ENCODE measurements at places on chromosomes 7 and 10.

DNA sequence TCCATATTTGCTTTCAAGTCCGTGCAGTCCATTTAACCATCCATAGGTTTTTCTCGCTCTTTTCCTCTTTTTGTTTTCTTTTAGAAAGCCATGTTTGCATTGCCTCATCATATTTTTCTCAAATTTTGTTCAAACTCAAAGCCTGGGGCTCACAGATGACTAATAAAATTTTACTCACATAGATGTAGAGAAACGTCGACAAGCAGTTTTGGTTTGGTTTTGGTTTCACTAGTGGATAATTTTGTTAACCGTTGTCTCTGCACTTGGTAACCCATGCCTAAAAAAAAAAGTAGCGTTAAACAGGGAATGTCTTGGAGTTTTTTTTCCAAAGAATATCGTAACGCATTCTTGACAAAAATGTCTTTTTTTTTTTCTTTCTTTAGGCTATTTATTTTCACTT is 344.2 kb upstream of the GALNT17 start:
- DNase-seq: no peak

GRCh38 chr7:81094952-81095351 is 176.1 kb upstream of the SEMA3C start:
- DNase-seq: peak; percentile 4

DNA sequence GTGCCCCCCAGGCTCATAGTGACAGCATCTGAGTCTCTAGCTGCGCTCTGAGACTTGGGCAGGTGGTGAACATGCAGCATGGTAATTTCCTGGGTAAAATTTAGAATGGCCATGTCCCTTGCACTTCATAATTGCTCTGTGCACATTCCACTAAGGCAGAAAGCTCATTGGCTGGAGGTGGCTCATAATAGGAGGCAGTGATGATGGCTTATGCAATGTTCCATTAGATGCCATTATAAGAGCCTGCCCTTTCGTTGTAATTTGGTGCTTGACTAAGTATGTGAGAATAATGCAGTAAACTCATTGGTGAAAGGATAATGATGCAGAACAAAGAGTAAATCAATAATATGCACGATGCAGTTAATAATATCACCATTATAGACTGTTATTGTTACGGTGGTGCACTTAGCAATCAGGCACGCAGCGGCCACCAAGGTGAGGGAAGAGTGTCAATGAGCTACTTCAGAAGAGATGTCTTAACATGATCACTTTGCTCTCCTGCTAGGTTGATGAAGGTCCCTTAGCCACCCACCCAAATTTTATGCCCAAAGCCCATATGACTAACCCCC is 545.9 kb downstream of the KCNMA1 start:
- no peak for DNase-seq

- peak; percentile 75 for DNase-seq
Measured at GRCh38 chr7:78959477-78959876, 494.0 kb downstream of the MAGI2 start.

DNA sequence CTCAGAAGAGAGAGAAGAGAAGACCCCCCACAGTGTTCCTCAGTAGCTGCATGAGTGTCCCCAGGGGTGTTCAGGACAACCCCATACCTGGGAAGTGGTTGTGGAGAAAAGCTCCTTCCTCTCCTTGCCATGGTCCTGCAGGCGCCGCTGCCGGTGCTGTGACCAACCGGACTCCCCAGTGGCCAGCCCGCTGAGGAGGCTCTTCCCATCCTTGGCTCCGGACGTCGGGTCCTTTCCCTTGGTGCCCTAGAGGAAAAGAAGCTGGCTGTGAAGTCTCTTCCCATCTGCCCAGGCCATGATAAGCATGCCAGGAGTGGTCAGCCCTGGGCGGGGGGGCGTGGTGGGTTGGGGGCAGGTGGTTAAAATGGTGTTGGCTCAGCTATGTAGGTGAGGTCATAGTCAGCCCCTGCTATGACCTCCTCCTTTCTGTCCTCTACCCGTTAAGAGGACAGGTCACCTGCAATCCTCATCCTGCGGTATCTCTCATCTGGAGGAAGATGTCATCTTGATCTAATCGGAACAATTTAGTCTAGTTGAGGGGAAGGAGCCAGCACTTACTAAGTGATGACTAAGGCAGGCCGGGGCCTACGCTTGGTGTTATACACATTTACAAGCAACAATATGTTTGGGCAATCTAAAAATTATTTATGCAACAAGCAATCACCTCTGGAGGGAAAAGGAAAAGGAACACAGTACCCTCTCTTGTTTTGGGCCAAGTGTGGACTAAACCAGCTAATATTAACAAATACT is 13.2 kb downstream of the WDR91 start:
- peak; percentile 66 for DNase-seq

GRCh38 chr10:63055705-63056104 is 77.4 kb upstream of the NRBF2 start:
- DNase-seq: no peak

DNA sequence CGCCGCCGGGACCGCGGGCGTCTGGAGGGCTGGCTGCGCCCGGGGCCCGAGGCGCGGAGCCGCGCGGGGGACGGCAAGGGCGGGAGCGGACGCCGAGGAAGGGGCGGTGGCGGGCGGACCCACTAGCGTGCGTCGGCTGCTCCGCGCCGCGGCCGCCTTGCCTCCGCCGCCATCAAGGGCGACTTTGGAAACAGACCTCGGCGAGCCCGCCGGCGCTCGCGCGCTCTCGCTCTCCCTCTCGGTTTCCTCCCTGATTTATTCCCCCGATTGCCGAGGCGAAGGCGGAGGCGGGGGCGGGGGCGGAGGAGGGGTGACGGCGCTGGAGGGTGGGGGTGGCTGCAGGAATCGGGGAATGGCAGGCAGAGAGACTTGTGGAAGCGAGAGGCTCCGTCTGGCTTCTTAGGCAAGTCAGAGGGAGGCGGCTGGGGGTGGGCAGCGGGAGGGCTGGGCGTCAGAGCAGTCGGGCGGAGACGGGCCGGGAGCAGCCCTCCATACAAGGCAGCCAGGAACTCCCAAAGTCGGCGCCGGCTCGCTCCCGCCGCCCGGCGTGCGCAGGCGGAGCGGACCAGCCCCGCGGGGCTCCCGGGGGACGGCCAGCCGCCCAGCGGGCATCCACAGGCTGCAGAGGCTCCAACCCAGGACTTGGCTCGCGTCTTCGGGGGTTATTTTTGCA is at the start of gene CACNA2D1:
TSS of gene CACNA2D1 (minus strand) at position 231 of the 673 bp plus-strand sequence.
- peak; percentile 85 for DNase-seq

Data from EL (cell line).